ENCODE measurements at places on chromosomes 11 and 22.

GRCh38 chr22:50085211-50085972, at the start of gene MLC1:
Gene MLC1 (minus strand): TSS chr22:50085426. CDS start chr22:50084902, 524 bp downstream.
- DNase-seq = no peak

DNA sequence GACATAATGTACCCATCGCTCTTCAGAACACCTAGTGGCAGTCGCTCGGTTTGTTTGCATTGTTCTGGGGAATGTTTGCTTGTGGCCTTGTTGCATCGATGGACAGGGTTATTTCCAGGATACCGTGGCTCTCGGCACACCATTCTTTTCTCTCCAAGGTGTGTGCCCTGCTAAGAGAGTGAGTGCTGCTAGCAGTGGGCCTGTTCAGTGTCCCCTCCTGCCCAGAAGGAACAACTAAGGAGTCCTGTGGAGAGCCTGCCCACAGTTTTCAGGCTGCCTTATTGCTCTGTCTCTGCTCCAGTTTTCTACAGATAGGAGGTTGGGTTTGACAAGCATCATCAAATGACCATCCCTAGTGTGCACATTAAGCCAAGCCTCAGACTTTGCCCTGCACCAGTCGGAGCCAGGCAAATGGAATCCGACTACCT, 1.4 kb downstream of the CRY2 start:
- DNase-seq = no peak

GRCh38 chr11:44313761-44314489, 4.0 kb upstream of the ALX4 start:
- DNase-seq = no peak

DNA sequence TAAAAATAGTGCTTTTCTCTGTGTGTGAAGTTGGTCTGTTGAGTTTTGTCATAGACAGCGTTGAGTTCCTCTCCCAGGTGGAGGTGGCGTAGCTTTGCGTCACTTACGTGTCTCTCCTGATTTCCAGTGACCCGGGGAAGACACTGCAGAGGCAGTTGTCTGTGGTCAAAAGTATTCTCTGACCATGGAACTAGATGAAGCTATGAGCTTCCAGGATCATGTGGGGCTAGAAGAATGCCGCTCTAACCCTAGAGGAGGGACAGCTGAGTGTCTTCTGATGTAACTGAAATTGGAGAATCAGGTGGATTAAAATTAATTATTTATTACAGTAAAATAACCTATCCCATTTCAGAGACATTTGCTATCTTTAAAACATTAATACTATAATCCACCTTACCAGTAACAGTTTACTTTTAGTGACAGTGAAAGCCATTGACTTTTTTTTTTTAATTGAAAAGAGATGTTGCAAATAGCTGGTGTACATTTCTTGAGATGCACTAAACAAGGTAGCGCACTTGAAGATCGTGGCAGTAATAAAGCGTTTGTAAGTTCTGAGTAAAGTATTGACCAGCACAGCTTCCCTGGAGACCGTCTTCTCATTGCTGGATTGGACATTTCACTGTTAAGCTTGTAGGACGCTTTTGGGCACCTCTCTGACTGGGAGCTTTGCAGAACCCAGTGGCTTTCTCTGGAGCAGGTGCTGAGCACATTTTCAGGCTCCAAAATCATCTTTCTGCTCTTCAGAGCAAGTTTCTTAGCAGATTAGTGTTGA, 9.7 kb downstream of the CAT start:
- DNase-seq = no peak

- peak; percentile 37 for DNase-seq
Observed at GRCh38 chr22:35539910-35540594, 579 bp upstream of the RASD2 start.

DNA sequence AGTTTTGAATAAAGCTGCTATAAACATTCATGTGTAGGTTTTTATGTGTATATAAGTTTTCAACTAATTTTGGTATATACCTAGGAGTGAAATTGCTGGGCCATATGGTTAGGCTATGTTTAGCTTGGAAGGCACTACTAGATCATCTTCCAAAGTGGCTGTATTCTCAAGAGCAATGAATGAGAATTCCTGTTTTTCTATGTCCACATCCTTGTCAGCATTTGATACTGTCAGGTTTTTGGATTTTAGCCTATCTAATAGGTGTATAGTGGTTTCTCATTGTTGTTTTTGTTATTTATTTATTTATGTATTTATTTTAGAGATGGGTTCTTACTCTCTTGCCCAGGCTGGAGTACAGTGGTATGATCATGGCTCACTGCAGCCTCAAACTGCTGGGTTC, 26.3 kb upstream of the CLTCL1 start:
- DNase-seq = no peak

DNA sequence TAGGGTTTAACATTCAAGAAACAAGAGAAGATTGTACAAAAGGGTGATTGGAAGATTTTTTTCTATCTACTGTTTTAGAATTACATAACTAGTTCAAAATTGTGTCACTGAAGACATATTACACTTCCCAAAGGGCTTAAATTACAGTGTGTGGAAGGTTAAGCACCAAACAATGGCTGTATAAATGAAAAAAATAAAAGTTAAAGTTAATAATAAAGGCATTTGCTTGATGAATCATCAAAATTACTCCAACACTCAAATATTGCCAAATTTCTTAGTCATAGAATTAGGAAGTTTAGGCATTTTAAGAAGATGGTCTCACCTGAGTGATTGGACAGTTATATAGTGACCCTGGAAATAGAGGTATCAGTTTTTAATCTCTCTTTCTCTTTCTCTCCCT, 227.6 kb upstream of the CARD18 start:
- DNase-seq = no peak

GRCh38 chr11:130819625-130820024, 96.7 kb downstream of the SNX19 start:
- no peak for DNase-seq

- peak; percentile 46 for DNase-seq
Observed at GRCh38 chr11:11787305-11788062, 54.3 kb upstream of the USP47 start.

GRCh38 chr11:61543606-61544306, 35.2 kb downstream of the LRRC10B start:
- no peak for DNase-seq

GRCh38 chr11:112216561-112217105, 9.6 kb upstream of the PTS start:
- DNase-seq = no peak

- no peak for DNase-seq
Observed at GRCh38 chr22:24982301-24983056, 30.0 kb downstream of the KIAA1671 start.

- no peak for DNase-seq
Observed at GRCh38 chr11:869399-870126, 26.9 kb downstream of the TSPAN4 start.

DNA sequence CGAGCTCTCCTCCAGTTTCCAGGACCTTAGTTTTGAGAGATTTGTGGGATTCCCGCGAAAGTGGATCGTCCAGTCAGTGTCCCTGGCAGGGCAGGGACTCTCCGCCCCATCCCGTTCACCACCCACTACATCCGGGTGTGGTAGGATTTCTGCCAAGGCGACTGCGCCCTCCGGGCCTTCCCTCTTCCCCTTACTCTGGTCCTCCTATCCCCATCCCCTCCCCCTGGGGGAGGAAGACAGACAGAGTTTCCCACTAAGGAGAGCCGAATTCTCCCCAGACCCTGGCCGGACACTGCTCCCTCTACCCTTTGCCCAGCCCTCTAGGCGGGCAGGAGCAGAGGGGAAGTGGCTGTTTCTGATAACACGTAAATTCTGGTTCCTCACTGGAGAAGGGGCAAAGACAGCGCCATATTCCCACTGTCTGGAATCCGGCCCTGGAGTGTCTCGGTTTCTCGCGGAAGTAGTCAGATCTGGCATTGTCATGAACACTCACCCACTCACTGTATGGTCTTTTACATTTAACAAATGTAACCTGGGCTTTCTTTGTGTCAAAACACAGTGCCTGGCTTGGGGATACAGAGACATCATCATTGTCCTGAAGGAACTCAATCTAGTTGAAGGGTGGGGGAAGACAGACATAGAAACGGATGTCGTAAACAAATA, 1.1 kb upstream of the NECTIN1 start:
- DNase-seq = no peak

GRCh38 chr22:48088251-48088650, 1325.8 kb downstream of the TBC1D22A start:
- DNase-seq = no peak

- no peak for DNase-seq
Observed at GRCh38 chr22:37659897-37660708, 1.6 kb downstream of the PDXP start.

DNA sequence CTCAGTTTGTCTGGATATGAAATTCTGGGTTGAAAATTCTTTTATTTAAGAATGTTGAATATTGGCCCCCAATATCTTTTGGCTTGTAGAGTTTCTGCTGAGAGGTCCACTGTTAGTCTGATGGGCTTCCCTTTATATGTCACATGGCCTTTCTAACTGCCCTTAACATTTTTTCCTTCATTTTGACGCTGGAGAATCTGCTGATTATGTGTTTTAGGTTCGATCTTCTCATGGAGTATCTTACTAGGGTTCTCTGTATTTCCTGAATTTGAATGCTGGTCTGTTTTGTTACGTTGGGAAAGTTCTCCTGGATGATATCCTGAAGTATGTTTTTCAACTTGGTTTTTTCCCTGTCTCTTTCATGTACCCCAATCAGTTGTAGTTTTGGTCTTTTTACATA, 22.8 kb downstream of the OR52A5 start:
- DNase-seq = no peak

- DNase-seq = no peak
Observed at GRCh38 chr22:38570779-38571364, 889 bp upstream of the DMC1 start.

- no peak for DNase-seq
Observed at GRCh38 chr11:78213526-78214330, 25.0 kb downstream of the USP35 start.

GRCh38 chr11:128828350-128828749, 38.7 kb downstream of the KCNJ1 start:
- no peak for DNase-seq

- DNase-seq = no peak
Observed at GRCh38 chr22:17607891-17608521, 20.5 kb downstream of the ATP6V1E1 start.

DNA sequence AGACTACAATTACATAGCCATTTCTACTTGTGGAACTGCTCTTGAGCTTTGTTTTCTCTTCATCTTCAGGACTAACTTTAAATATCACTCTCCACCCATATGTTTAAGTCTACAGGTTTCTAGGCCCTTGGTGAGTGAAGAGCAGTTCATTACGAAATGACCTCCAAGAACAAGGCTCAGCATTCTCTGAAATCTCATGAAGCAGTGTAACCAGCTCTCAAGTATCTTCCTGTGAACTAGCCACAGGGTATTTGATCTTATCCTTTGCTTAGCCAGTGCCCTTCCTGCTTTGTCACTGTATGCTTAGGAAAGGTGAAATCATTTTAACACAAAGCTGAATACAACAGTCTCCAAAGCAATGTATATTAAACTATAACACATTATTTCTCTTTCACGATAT, 20.4 kb upstream of the LYVE1 start:
- DNase-seq = no peak

DNA sequence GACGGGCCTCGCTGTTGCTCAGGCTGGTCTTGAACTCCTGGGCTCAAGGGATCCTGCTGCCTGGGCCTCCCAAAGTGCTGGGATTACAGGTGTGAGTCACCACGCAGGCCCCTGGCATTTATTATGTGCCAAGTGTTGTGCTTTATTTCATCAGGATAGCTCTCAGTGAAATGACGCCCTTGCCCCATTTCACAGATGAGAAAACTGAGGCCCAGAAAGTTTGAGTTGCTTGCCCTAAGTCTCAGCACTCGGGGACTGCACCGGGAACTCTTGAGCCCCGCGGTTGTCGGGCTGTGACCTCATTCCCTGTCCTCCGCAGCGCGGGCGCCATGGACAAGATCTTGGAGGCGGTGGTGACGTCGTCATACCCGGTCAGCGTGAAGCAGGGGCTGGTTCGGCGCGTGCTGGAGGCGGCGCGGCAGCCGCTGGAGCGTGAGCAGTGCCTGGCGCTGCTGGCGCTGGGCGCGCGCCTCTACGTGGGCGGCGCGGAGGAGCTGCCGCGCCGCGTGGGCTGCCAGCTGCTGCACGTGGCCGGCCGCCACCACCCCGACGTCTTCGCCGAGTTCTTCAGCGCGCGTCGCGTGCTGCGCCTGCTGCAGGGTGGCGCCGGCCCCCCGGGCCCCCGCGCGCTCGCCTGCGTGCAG, 7.3 kb downstream of the USP35 start:
- no peak for DNase-seq

- no peak for DNase-seq
Observed at GRCh38 chr11:67006029-67006884, 16.7 kb upstream of the SYT12 start.

DNA sequence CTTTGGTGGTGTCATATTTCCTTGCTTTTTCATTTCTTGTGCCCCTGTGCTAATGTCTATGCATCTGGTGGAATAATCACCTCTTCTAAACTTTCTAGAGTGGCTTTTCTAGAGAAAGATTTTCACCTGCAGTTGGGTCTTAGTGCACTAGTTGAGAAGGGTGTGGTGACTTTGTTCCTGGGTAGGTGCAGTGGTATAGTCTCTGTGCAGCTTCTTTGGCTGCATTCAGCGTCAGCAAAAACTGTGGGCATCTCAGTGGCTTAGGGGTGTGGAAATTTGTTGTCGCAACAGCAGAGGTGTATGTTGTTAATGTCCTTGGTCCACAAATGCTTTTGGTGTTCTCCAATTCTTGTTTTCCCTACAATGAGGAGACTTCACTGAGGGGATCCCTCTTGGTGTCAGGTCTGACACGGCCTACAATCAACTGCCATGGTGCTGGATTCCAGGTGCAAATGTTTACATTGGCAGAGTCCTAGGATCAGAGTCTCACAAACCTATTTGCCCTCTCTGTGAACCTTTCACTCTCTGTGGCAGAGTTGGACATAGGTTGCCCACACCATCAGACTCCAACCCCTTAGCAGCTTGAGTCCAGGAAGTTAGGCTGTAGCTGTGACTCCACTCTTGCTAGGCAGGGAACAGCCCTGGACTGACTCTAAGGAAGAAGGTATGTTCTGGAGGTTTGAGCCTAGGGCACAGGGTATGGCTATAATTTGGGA, 48.8 kb downstream of the GDPD4 start:
- DNase-seq = no peak

All from stimulated activated CD4-positive, alpha-beta T cell treated with anti-CD3 and anti-CD28 coated beads, Interleukin-15, amount 100 ng/mL, for 1 hour (primary cell).